ENCODE measurements at places on chromosomes 3 and 15. TPM values are rescaled to one million over a fixed set of nuclear protein-coding genes. Genes with fewer than 3 reads are reported as not detected.

- no peak for DNase-seq
Observed at GRCh38 chr15:48101376-48101961, 19.3 kb upstream of the SLC24A5 start.

- DNase-seq, result no peak
Observed at GRCh38 chr3:9147896-9148266, 101.6 kb downstream of the SRGAP3 start.

Gene SENP7
- polyA plus RNA-seq, result 3.1 TPM

- no peak for DNase-seq
Observed at GRCh38 chr3:123448536-123449101, at the start of gene ADCY5. TSS of gene ADCY5 (minus strand) at chr3:123449090. CDS start at chr3:123448545, 545 bp downstream.

Gene RBP2
- not detected for polyA plus RNA-seq

Gene XYLB
- polyA plus RNA-seq, result 4.8 TPM

Gene PLA2G4E
- polyA plus RNA-seq, result not detected

GRCh38 chr15:101014921-101015841, 96.0 kb downstream of the LRRK1 start:
- peak; percentile 68 for DNase-seq

DNA sequence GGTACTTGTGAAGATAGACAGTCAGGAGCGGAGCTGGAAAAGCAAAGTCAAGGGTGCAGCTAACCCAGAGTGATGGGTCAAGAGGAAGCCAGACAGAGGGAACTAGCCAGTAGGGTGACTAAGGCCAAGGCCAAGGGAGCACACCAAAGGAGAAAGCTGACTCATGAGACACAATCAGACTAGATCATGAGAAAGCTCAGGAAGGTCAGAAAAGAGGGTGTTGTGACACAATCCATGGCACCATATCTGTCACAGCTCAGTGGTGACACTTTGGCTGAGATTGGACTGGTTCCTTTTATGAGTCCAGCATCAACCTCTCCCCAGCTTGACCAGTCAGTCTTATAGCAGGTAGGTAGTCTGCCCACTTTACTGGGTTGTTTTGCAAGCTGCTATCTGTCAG, 22.2 kb downstream of the P2RY1 start:
- DNase-seq, result peak; percentile 1

Gene ARNT2
- 10.1 TPM for polyA plus RNA-seq

GRCh38 chr15:57932348-57932747, 133.2 kb downstream of the ALDH1A2 start:
- no peak for DNase-seq

Gene VILL
- polyA plus RNA-seq, result 0.05 TPM

DNA sequence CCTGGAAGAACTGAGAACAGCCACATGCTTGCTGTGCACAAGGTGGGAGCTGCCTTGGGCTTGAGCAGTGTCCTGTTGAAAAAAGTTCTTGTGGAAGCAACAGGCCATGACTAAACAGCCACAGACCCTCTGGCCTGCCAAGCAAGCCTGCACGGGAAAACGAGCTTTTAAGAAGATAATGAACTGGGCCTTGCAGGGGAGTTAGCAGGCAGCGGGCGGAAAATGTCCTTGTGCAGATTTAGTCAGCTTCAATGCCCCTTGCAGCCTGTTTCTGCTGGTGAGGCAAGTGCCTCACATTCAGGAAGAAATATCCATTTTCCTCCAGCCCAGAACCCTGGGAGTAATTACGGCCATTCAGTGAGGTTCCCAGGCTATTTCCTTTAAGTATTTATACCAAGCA, 126.2 kb upstream of the KLHL25 start:
- no peak for DNase-seq

- no peak for DNase-seq
Observed at GRCh38 chr15:33005582-33005981, 188.9 kb downstream of the FMN1 start.

- DNase-seq, result no peak
Observed at GRCh38 chr15:31271711-31272557, 54.7 kb upstream of the KLF13 start.

Gene TMCO5A
- polyA plus RNA-seq, result not detected

GRCh38 chr15:62431817-62432216, 266.7 kb upstream of the C2CD4B start:
- DNase-seq, result no peak

Gene DZIP1L
- polyA plus RNA-seq, result 6.9 TPM

GRCh38 chr3:178001670-178002101, 534.5 kb upstream of the KCNMB2 start:
- no peak for DNase-seq

DNA sequence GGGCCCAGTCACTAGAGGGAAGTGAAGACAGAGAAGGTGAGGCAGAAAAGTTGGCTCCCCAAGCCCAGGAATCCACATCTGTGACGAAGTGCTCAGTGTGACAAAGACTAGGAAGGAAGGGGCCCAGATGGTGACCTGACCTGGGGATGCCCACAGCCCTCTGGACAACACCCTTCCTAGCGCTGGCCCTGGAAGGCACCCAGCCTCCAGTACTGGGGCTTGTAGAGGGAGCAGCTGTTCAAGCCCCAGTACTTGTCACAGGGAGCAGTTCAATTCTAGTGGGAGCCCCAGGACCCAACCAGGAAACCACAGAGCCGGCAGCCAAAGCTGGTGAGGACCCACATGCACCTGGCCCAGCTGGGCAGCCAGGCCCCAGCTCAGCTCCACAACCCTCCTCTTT, 190.8 kb downstream of the XXYLT1 start:
- no peak for DNase-seq

Gene SLC7A14
- not detected for polyA plus RNA-seq

GRCh38 chr15:78425643-78426042, 12.4 kb upstream of the IREB2 start:
- no peak for DNase-seq

DNA sequence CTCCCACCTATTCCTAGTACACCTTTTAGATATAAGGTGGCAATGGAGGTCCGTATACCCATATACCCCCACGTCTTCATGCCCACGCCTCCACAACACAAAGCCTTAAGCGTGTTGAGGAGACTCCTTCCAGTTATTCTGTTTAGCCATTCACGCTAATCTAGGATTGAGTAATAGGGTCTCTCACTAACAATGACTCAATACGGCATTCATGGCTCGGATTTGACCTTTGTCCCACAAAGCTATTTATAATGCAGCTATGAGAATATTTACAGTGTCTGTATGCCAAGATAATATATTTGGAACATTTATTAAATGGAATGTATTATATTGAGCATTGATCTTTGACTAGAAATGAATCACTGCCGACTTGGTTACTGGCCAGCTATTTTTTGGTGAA, 215.8 kb downstream of the KCNH8 start:
- DNase-seq, result no peak

DNA sequence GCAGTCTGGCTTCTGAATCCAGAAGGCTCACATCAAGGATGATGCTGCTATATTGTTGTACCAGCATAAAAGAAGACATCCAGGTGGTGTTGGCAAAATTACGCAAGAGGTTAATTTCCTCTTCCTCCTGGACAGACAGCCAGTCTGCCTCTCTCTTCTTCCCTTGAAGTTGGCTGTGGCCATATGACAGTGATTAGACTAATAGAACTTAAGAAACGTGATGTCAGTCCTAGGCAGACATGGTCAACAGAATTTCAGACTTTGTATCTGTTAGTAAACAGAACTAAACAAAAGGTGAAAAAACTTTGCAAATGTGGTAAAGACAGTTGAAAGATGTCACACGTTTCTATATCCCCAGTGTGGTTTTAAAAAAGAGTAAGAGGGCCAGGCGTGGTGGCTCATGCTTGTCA, 465.2 kb upstream of the NR2F2 start:
- no peak for DNase-seq

Gene CRYBG3
- polyA plus RNA-seq, result 3.6 TPM

DNA sequence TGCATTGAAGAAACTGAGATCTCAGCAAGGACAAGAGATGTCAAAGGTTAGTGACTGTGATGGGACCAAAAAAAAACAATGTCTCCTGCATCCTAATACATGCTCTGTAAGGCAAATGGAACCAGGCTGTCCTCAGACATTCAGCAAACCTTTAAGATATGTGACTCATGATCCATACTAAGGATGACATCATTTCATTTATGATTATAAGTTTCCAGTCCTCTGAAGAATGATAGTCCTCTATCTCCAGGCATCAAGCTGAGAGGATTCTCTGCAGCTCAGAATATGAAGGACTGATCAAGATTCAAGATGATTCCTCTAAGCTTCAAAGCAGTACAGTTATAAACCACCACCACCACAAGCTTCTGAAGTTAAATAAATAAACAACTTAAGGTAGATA, 47.6 kb downstream of the SSR3 start:
- DNase-seq, result no peak

- DNase-seq, result no peak
Observed at GRCh38 chr15:28169366-28169765, 70.3 kb upstream of the OCA2 start.

Gene NR1I2
- not detected for polyA plus RNA-seq

Gene CAMKV
- polyA plus RNA-seq, result 0.51 TPM

- no peak for DNase-seq
Observed at GRCh38 chr3:125142420-125142778, 70.1 kb downstream of the SLC12A8 start.

DNA sequence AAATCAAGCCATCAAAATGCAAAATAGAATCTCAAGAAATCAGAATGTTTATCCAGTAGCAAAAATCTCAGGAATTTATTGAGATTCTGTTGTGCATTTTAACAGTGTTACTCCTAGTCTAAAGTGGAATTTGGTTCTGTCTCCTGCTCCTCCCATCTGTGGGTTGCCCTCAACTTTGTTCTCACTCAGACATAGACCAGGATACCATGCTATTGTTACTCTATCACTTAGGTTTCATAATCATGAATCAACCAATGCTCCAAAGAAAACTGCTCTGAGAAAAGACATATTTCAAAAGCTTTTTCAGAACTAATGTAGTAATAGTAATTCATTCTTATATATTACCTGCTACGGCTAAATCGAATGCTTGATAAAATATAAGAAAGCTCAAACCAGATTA, 274.7 kb downstream of the RBMS3 start:
- DNase-seq, result no peak

DNA sequence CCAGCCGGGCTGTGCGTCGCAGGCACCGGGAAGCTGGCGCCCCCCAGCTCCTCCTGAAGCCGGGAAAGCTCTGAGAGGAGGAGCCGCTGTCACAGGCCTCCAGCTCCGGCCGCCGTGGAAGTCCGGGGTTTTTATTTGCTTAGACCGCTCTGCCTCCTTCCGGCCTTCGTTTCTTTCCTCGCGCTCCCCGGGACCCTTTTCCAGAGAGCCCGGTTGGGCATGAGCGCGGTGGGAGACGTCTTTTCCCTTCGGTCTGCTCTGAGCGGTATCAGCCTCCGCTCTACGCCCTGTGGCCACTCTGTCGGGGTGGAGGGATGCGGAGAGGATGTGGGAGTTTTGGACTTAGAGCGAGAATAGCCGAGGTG, 559 bp downstream of the SENP5 start:
- no peak for DNase-seq

GRCh38 chr15:69107025-69107620, 53.3 kb upstream of the GLCE start:
- no peak for DNase-seq

- DNase-seq, result no peak
Observed at GRCh38 chr15:83356501-83357399, 72.3 kb upstream of the BNC1 start.

Gene LARP6
- 47.3 TPM for polyA plus RNA-seq

GRCh38 chr3:194077602-194078001, 58.3 kb upstream of the HES1 start:
- DNase-seq, result no peak

- no peak for DNase-seq
Observed at GRCh38 chr15:60154764-60155325, 150.7 kb downstream of the FOXB1 start.

DNA sequence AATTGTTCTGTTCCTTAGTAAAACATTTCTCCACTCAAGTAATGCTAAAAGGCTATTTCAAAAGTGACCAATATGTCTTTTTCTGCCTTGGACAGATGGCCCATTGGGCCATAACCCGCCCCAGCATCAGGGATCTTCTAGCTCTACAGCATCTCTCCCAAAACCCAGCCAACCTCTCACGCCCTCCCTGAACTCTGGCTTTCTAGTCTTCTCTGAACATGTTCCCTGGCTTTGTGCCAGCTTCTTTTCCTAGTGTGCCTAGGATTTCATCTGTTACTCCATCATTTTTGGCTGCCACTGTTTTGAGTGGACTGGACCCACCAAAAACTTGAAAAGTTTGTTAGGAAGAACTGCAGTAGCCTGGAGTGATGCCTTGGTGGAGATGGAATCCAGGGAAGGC, 30.7 kb downstream of the TRPM1 start:
- DNase-seq, result no peak

Gene CLDN16
- polyA plus RNA-seq, result 0.21 TPM

- no peak for DNase-seq
Observed at GRCh38 chr15:78977591-78978347, 32.9 kb upstream of the CTSH start.

DNA sequence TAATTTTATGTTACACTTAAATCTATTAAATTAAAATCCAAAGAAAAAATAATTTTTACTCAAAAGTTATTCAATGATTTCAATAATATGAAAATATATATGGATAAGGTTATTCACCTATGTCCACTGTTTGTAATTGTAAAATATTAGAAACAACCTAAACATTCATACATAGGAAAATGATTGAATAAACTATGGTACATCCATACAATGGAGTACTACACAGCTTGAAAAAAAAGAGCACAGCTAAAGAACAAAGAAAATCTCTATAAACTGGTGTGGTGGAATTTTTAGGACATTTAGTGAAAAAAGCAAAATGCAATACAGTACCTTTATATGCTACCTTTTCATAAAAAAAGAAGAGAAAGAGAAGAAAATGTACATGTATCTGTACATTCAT, 52.8 kb downstream of the SHOX2 start:
- no peak for DNase-seq

DNA sequence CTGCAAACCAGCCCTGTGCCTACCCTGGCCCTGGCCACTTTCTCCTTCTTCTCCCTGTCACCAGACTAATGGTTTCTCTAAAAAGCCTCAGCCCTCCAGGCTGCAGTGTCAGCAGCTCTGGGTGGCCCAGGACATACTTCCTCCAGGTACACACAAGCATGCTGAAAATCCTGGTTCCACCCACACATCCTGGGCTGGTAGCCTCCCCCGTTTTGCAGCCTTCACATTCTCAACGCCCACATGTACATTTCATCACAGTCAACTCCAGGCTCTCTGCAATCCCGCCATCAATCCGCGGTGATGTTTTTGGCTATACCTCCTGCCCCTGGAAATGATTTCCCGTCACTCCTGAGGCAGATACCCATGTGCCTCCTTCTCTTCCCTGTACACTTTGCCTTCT, 59.4 kb downstream of the MAGEF1 start:
- no peak for DNase-seq

DNA sequence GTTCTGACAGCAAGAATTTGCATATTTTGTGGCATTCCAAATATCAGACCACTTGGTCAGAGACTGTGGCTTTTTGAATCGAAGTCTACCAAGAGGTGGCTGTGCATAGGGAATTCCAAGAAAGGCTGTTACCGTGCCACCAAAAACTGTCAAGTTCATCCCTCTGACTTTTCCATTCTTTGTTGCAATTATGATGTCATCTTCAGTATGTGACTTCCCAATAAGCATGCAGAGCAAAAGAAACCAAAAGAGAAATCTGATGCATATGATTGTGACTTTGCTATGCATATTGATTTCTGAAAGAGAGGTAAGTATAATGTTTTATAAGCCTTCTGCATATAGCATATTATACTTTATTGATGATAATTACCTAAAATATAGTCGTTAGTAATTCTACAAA, 6.5 kb downstream of the BCHE start:
- DNase-seq, result no peak

GRCh38 chr3:179950840-179951239, 85.9 kb downstream of the PEX5L start:
- no peak for DNase-seq

Gene SEMA3F
- polyA plus RNA-seq, result 10.1 TPM

GRCh38 chr3:75294124-75294523, 370.0 kb upstream of the FRG2C start:
- peak; percentile 10 for DNase-seq

Measured in A549 (cell line).